Pulmonary artery endothelial cell (primary cell): ENCODE measurements at places on chromosomes 6 and 20. TPM values are rescaled to one million over a fixed set of nuclear protein-coding genes. Genes with fewer than 3 reads are reported as not detected.

DNA sequence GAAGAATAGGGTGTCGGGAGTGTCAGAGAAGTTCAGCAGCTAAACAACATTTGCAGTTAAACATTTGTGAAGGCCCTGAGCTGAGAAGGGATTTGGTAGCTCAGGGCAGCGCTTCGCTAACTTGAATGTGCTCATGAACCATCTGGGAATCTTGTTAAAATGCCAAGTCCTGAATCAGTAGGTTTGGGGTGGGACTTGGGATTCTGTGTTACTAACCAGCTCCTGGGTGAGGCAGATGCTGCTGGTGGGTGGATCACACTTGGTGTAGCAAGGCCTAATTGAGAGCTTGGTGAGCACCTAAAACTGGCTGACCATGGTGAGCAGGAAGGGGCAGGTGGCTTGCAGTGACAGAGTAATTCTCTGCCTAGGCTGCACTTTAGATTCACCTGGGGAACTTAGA, 5.9 kb downstream of the PTPRA start:
- no peak for DNase-seq

Gene SGK1
- total RNA-seq: 242 and 273 TPM in 2 replicates

GRCh38 chr20:57103146-57103800, 163.2 kb downstream of the BMP7 start:
- DNase-seq: no peak

GRCh38 chr6:169868458-169868857, 117.0 kb downstream of the ERMARD start:
- no peak for DNase-seq

GRCh38 chr20:54082100-54082499, 11.7 kb upstream of the BCAS1 start:
- no peak for DNase-seq

- no peak for DNase-seq
These were observed 24.4 kb upstream of the TLDC2 start for GRCh38 chr20:36851490-36851889.

DNA sequence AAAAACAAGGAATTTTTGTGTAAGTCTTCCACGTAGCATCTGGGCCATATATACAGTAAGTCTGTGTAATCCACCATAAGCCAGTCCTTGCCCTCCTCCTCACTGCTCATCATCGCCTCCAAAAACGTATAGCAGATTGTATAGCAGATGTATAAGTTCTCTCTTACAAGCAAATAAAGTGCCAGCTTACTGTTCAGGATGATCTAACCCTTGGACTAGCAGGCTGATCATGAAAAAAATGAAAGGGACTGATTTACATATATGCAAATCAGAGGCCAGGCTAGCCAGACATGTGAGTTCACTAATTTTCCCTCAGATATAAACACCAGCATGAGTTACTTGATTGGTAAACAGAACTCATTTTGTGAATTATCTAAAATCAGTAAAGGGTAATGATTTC, 171.5 kb downstream of the LY86 start:
- DNase-seq: no peak

- no peak for DNase-seq
These were observed 20.9 kb upstream of the PI3 start for GRCh38 chr20:45153752-45154151.

DNA sequence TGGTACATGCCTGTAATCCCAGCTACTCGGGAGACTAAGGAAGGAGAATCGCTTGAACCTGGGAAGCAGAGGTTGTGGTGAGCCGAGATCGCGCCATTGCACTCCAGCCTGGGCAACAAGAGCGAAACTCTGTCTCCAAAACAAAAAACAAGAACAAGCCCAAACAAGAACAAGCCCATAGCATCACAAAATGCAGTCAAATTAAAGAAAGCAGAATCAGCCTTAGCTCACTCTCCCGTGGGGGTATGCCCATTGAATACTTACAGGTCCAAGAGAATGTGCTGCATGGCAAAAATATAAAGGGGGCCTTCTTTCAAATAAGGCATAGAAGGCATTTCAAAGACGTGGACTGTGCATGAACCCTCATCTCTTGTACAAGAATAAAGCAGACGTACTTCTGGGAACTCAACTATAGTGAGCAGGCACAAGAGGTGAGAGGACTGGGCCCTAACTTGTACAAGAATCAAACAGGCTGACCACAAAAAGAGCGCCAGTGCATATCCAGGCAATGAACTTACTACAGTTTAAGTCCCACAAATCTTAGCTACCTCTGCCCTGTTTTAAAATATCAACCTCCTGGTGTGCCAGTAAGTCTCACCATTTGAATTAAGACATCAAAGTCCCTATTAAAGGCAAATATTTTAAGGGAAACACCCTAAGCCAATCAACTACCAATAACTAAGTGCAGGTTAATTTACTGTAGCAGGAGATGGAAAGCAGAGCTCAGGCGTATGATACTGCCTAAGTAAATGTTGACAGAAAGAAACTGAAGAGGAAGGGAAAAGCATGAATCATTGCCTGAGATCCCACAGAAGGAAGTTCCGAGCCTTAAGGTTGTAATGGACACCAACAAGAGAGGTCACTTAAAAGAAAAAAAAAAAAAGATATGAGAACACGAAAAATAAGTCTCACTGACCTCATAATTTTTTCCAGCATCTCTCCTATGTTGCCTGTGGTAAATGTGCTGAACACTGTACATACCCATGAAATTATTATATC, 37.4 kb downstream of the TOMM6 start:
- peak; percentile 77 for DNase-seq

DNA sequence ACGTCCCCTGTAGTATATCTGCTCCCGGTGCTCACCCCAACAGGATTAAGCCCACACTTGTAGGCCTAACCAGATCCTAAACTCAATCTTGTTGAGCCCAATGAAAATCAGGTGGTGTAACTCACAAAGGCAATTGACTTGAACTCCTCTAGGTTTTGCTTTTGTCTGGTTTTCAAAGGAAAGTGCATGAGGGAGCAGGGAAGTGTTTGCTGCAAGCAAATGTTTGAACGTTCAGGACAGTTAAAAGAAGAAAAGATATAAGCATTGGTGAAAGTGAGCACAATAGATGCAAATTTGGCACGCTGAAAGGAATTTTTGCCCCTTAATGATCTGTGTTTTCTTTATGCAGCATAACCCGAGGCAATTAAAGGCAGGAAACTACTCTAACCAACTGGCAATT, 212.6 kb downstream of the PLCB1 start:
- no peak for DNase-seq

- no peak for DNase-seq
These were observed 95.1 kb downstream of the IRAK1BP1 start for GRCh38 chr6:78962448-78962847.

- DNase-seq: no peak
These were observed 12.3 kb upstream of the FAM110A start for GRCh38 chr20:821046-821730.

GRCh38 chr6:25254671-25255070, 24.5 kb upstream of the CARMIL1 start:
- DNase-seq: no peak

Gene GPR31
- not detected in 2 replicates for total RNA-seq

Gene OPN5
- total RNA-seq: not detected in 2 replicates

DNA sequence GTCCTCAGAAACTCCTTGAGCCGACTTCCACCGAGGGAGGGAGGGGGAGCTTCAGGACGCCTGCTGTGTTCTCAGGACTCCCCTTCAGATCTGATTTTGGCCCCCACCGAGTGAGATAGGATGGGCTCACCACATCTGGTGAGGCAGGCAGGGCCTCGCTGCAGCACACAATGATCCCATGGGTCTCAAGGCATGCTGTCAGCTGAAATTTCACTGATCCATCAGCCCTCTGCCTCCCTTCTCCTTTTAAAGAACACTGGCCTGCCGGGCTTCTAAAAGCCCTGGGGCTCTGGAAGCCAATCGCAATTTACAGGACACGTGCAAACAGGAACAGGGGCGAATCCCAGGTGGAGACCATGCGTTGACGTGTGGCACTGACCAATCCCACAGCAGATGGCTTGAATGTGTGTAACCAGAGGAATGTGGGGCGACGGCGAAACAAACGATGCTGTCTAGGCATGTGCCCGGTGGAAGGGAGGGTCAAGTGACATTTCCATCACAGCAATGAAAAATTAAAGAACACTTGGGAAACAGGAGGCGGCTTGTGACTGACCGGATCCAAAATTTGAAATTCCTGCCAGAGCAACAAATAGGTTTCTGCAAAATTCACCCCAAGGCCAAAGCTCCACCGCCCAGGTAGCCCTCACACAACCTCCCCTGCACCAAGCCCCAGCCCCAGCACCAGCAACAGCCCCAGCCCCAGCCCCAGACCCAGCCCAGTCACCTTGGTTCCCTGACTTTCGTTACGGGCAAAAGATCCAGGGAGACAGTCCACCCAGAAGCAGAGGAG, 167.1 kb upstream of the ZNF337 start:
- no peak for DNase-seq

DNA sequence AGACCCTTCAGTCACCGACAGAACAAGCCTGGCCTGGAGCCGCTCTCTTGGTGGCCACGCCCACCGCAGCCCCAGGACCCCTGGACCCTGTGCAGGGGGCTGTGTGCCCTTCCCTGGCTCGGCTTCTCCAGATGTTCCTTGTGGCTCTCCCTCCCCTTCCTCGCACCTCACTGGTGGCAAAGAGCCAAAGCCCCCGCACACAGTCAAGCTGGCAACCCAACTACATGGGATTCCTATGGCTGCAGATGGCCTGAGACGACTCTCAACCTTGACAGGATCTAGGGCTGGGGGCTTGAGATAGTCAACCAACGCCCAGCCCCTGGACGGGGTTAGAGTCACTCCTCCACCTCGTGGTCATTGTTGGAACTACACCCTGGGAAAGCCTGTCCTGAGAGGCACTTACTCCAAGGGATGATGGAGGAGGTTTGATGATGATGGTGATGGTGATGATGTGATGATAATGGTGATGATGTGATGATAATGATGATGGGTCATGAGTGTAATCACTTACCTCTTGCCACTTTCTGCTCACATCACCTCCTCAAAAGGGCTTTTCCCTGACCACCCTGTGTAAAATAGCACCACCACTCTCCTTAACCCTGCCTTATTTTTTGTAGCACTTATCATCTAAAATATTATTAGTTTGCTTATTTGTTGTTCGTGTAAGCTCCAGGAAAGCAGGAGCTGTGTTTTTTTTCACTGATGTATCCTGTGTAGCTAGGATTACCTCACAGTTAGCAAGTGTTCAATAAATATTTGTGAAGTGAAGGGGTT, 278.4 kb downstream of the LRFN2 start:
- no peak for DNase-seq

GRCh38 chr20:53890443-53891305, 179.7 kb downstream of the BCAS1 start:
- DNase-seq: no peak

Gene TRAPPC3L
- 0.04 and 0.07 TPM in 2 replicates for total RNA-seq

Gene EMILIN3
- 0.04 TPM in 1 of 2 replicates, not detected in the other for total RNA-seq

- no peak for DNase-seq
These were observed 18.4 kb downstream of the UBE3D start for GRCh38 chr6:83047065-83047754.

DNA sequence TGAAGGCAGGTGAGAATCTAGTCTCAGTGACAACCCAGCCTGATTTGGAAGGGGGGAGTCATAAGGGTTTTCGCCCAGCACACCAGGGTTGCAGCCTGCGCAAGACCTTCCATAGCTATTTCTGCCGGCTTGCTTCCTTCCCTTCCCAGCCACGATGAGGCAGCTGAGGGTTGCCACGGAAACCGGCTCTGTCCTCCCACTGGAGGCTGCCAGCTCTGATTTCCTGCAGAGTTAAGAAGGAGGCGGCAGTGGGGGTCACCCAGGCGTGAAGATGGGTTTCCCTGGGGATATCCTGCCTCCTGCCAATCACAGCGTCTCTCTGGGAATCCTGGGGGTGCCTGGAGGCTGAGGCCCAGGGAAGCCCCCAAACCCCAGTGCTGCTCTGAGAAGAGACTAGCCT, 23.1 kb upstream of the KCNB1 start:
- no peak for DNase-seq

DNA sequence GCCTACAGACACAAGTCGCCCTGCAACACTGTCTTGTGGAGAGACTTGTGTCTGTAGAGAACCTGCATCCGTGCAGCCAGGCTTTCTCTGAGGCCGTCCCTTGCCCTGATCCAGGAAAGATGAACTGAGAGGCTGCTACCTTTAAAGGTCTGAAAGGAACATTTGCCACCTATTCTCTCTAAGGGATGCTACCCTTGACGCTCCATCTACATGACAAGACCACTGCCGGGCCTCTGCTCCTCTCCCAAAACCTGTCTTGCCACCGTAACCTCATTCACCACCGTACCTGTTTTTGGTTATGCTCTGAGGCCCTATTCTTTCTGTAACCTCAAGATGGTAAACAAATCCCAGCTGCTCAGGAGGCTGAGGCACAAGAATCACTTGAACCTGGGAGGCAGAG, 73.9 kb downstream of the FOXF2 start:
- no peak for DNase-seq

GRCh38 chr20:1118004-1118335, 432 bp upstream of the PSMF1 start:
- DNase-seq: no peak

DNA sequence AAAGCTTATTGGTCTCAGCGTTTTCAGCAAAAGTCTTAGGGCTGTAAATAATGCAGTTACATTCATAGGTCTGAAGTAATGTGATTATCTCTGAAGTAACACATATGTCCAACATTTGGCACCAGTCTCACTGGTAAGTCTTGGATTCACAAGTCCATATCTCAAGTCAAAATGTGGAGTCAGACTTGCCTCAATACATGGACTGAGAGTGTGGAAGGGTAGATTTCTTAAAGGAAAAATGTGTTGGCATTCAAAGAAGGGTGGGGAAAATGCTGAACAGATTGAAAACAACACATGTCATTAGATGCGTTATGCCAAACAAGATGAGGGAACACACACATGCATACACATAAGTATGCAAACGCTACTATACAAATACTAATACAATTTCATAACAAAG, 989.0 kb upstream of the MANEA start:
- DNase-seq: no peak

- no peak for DNase-seq
These were observed 81.9 kb upstream of the PTPN1 start for GRCh38 chr20:50428097-50428828.

Gene PI16
- total RNA-seq: under 0.01 TPM in 1 of 2 replicates, not detected in the other

Gene CRISP2
- total RNA-seq: not detected in 2 replicates

GRCh38 chr6:43200541-43200940, 18.5 kb downstream of the CUL9 start:
- DNase-seq: no peak

DNA sequence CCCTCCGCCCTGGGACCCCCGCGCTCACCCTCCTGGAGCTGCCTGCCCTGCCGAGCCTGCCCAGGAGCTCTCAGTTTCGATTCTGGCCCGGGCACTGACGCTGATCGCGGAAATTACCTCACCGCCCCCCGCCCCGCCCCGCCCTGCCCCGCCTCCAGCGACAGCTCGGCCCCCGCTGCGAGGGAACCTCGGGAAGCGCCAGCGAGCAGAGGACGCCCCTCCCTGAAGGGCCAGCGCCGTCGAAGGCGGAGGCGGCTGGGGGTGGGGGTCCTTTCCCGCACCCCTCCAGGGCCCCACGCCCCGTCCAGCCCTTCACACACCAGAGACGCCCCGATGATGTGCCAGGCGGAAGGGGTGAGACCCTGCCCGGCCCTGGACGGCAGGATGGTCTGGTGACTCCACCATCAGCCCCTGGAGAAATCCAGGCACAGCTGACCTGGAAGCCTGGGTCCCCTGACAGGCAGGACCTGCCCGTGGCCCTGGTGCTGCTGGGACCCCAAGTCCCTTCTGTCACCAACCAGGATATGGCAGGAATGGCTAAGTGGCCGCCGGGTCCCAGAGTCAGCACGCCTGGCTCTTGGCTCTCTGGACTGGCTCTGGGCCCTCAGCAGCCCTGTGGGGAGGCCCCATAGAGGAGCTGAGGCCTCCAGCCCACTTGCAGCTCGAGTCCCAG, at the start of gene HELZ2:
Gene HELZ2, minus strand, starts transcription at position 84 of the 673 bp plus-strand sequence. CDS start 1,854 bp downstream, outside the sequence.
- DNase-seq: no peak
